ENCODE measurements at places on chromosomes 2 and 18.

DNA sequence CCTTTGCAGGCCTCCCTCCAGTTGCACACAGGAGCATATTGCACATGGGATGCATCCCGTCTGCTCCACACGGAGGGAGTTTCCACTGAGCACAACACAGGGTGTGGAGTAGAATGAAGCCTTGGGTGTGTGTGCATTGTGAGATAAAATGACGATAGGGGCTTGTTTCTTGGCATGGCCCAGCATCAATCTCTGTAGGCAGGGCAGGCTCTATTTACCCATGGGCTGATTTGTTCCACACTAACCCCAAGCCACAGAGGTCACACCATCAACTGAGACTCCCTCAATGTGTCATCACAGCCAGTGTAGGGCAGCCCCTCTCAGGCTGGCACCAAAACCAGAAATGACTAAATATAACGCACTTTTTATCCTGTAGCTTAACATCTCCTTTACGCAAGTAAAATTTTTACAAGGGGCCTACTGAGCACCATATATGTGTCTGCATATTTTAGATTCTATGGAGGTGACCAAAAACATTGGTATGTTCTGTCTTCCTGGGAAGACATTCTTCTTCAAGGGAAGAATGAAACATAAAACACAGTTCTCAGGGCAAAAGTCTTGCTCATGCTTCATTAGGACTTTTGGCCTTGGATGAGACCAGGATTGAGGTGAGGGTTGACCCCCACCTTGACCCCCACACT lies 2.7 kb upstream of the GKN1 start:
- no peak for DNase-seq

GRCh38 chr2:95500854-95501253 lies 16.3 kb upstream of the TRIM43B start:
- DNase-seq: no peak

- DNase-seq: no peak
These were observed 15.7 kb downstream of the B3GNT7 start for GRCh38 chr2:231411237-231411636.

DNA sequence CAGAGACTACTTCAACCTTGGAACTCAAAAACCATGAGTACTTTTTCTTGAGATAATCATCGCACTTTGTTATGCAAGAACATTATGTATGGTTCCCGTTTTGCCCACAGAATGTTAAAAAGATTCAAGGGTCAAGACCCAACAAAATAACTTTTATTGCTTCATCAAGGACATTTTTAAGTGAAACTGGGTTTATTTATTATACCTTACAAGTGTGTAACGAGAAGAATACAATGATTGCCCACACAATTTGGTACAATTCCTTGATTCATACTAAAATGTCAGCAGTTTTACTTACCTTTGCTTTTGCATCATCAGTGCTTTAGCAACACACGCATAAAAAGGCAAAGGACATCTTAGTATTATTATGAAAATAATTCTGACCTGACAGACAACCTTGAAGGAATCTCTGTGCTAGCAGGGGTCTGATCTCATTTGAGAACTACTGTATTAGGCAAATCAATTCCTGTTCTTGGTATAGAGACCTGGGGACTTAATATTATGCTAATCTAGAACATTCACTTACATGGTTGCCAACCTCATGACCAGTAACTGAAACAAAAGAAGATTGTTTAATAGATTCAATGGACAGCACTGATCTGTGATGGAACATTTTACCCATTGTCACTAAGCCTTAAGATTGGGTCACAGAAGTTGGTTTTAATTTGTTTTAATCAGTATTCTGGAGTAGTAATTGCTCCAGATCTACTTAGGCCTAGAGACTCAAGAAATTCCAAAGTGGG lies 16.2 kb downstream of the CCDC88A start:
- DNase-seq: no peak

GRCh38 chr18:10045296-10045891 lies 131.6 kb downstream of the VAPA start:
- DNase-seq: no peak

DNA sequence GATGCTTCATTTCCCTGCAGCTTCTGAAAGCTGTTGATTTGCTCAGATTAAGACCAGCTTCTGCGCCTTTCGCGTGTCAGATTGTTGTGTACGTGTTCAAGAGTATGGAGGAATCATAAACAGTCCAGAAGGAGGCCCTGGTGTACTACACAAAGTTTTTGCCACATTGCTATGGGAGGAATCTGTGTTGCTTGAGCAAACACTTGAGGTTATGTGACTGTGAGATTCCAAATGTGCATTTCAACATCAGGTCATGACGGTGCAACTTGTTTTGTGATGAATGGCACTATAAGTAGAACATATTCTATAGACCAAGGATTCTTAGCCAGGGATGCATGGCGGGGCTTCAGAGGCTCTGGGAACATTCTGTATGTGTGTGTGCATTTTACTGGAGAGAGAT lies 35.0 kb downstream of the SRSF7 start:
- DNase-seq: no peak
